ENCODE measurements at places on chromosomes 12 and 14.

DNA sequence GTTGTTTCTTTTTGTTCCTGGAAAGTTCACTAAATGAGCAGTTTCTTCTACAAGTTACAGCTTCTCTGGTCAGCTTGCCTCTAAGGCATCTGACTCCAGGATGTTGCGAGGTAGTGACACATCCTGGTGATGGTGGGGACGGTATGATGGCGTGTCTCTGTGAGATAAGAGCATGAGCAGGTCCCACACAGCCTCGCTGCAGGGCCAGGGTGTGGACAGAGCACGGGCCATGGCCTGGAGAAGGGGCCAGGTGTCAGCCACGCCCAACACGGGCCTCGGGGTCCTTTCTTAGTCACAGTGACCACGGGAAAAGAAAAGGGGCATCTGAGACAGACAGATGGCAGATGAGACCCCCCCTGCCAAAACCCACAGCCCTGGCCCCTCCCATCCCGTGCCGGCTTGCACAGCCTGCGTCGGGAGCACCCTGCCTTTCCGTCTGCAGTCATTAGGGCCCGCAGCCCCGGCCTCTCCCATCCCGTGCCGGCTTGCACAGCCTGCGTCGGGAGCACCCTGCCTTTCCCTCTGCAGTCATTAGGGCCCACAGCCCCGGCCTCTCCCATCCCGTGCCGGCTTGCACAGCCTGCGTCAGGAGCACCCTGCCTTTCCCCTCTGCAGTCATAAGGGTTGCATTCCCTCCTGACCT lies 79.3 kb upstream of the DYNC1H1 start:
- no peak for DNase-seq

- DNase-seq = peak; percentile 36
These were observed 39.7 kb upstream of the GZMB start for GRCh38 chr14:24673534-24674203.

GRCh38 chr12:104165801-104166200 lies 27.8 kb upstream of the NFYB start:
- DNase-seq = no peak

DNA sequence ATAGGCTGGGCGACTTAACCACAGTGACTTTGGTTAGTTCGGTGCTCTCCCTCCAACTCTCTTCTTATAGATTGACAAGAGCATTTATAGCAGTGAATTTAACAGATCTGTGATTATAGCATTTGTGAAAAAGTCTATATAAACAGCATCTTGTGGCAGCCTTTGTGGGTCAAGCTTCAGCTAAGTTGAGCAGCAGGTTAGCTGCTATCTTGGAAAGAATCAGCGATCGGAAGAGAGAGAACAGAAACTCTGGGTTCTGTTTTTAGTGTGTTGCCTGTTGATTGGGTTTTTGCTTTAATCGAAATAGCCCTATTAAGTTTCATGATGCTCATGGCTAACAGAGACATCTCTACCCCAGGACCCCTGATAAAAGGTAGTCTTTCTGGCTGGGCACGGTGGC lies 20.2 kb downstream of the EVL start:
- DNase-seq = no peak

- DNase-seq = no peak
These were observed 39.9 kb upstream of the MDGA2 start for GRCh38 chr14:47715330-47715729.

DNA sequence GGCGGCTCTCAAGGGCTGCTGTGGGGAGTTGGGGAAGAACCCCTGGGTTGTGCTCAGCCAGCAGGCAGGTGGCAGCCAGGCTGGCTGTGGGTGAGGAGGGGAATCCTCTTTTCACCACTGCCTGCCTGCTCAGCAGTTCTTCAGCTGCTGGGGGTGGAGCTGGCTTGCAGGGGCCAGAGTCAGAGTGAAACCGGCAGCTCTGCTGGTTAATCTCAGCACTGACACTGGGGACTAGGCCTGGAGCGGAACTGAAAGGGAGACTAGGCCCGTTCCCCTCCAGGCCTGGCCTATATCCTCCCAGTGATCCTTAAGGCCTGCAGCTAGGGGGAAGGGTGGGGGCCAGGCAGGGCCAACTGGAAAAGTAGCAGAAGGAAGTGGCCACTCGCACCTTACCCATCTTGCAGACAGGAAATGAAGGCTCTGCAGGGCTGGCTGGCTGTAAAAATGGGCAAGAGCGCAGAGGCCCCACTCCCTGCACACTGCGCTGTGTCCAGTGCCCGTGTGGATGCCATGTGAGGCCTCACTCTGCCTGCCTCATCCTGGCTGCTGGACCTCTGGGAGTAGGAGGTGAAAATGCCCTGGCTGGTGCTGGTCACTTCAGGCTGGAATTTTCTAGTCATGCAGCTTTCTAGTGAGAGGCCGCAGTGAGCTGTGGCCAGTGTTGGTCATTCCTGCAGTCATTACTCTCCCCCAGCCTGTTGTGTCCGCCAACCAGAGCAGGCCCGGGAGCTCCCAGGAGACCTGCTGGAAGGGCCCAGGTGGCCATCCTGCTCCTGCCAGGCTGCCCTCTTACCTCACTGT lies 39.4 kb downstream of the SH2B3 start:
- peak; percentile 67 for DNase-seq

- DNase-seq = no peak
These were observed 8.5 kb upstream of the ARMH4 start for GRCh38 chr14:58160561-58160960.

GRCh38 chr14:67166450-67166853 lies 22.8 kb upstream of the GARIN2 start:
- DNase-seq = peak; percentile 13

DNA sequence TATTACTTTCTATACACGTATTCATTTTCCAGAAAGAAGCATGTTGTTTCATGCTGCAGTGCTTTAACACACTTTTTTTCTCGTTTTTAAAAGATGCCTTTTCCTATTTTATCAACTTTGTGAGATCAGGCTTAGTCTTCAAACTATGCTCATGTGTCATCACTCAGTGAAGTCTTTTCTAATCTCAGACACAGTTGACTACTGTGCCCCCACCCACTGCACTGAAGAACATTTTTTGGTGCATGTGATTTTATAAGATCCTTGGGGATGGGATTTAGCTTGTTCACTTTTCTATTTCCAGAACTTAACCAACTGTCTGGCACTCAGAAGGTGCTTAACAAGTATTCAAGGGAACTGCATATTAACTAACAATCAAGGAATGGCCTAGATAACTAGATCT lies 85.5 kb downstream of the CDK17 start:
- DNase-seq = no peak

GRCh38 chr14:64726585-64726890 lies 22.3 kb downstream of the PLEKHG3 start:
- DNase-seq = no peak

GRCh38 chr12:93205361-93205760 lies 172.4 kb upstream of the NUDT4 start:
- DNase-seq = no peak

- no peak for DNase-seq
These were observed 6.4 kb upstream of the ZNF385A start for GRCh38 chr12:54390668-54391551.

- no peak for DNase-seq
These were observed 214.5 kb downstream of the BTG1 start for GRCh38 chr12:91931111-91931510.

GRCh38 chr12:96274331-96274730 lies 80.2 kb downstream of the ELK3 start:
- DNase-seq = no peak

- DNase-seq = no peak
These were observed 64.6 kb downstream of the RAD52 start for GRCh38 chr12:884746-885414.

GRCh38 chr12:42240131-42240750 lies 2.2 kb upstream of the YAF2 start:
- DNase-seq = no peak

GRCh38 chr12:64221651-64222008 lies 466 bp downstream of the KICS2 start:
- peak; percentile 30 for DNase-seq

DNA sequence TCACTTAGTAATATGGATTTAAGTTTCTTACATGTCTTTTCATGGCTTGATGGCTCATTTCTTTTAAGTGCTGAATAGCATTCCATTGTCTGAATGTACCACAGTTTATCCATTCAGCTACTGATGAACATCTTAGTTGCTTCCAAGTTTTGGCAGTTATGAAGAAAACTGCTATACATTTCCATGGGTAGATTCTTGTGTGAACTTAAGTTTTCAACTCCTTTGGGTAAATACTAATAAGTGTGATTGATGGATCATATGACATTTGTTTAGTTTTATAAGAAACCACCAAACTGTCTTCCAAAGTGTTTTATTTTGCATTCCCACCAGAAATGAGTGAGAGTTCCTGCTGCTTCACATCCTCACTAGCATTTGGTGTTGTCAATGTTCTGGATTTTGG lies 119.2 kb downstream of the NAV3 start:
- no peak for DNase-seq

- no peak for DNase-seq
These were observed 23.4 kb downstream of the ALDH1L2 start for GRCh38 chr12:105060715-105061378.

GRCh38 chr14:54023027-54023426 lies 66.4 kb upstream of the BMP4 start:
- DNase-seq = no peak

DNA sequence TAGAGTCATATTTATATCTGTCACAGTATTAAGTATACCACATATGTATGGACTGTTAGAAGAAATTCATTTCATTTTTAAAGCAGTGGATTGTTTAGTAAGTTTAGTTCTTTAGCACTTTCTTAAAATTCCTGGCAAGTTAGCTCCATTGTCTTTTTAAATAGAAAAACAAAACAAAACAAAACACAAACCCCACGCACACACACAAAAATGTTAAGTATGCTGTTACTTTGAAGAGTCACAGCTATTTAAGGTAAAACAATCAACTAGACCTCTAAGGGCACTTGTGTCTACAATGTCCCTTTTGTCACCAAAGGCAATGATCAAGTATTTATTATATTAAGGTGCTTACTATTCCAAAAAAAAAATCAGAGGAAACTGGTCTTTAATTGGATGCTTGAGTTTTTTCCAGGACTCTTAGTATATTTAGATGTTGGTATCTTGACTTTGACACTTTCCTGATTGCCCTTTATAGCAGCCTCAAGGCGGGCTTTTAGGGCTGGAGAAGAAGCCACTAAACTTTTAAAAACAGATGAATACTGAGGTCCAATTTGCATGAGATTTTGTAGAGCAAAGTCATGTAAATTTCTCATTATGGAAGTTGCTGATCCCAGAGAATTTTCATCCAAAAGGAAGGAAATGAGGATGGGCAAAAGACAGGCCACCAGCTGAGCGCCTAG lies 85.5 kb upstream of the HECTD1 start:
- no peak for DNase-seq

DNA sequence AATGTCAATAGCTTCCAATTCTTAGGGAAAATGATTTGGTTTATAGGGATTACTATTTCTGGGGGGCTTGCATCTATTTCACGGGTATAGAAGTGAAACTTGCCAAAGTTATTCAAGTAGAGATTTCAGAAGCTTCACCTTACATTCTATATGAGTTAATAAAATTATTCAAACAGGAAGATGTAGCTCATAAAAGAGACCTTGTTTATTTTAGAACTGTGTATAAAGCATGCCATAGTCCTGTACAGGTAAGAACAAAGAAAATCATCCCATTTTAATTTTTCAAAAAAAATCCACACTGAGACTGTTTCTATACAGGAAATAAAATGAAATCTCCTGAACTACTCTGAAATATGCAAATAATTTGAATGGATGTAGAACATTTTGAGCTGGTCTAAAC lies 834.7 kb downstream of the TRHDE start:
- DNase-seq = no peak

- no peak for DNase-seq
These were observed 11.2 kb downstream of the BCL2L14 start for GRCh38 chr12:12081836-12082497.

GRCh38 chr14:91484186-91484585 lies 25.9 kb downstream of the PPP4R3A start:
- no peak for DNase-seq

DNA sequence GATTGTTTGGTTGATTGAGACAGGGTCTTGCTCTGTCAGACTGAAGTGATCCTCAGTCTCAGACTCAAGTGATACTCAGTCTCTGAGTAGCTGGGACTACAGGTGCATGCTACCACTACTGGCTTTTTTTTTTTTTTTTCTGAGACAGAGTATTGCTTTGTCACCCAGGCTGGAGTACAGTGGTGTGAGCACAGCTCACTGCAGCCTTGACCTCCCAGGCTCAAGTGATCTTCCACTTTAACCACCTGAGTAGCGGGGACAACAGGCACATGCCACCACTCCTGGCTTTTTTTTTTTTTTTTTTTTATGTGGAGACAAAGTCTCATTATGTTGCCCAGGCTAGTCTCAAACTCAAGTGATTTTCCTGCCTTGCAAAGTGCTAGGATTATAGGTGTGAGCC lies 31.8 kb downstream of the CPSF2 start:
- DNase-seq = no peak

- no peak for DNase-seq
These were observed 2.4 kb downstream of the GNG2 start for GRCh38 chr14:51862860-51863259.

- no peak for DNase-seq
These were observed 2.1 kb downstream of the DUSP6 start for GRCh38 chr12:89350260-89350629.

DNA sequence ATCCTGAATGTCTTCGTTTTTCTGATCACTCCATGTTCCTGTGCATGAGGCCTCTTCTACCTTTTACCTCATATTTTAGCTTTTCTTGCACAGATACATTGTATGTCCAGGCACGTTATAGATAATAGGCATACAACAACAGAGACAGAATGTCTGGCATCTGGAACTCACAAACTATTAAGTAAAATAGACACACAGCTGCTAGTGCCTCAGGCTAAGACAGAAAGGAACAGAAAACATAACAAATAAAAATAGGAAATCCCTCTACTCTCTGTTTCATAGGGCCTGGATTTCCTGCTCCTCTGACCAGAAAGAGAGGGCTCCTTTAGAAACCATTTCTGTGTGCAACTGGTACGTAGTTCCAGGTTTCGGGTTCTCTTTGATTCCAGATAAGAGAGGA lies 48.6 kb downstream of the ATXN7L3B start:
- DNase-seq = no peak

DNA sequence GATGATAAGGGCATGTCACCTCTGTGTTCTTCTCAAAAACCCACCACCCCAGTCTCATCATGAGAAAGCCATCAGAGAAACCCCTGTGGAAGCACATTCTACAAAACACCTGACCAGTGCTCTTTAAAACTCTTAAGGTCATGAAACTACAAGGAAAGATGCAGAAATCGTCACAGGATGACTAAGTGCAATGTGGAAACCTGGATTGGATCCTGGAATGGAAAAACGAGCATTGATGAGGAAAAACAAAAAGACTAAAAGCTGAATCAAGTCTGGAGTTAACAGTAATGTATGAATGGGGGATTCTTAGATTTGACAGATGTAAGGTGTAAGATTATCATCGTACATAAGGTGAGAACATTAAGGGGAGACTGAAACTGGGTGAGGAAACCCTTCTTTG lies 211.0 kb downstream of the TBX5 start:
- no peak for DNase-seq

GRCh38 chr12:26080911-26081310 lies 43.9 kb downstream of the BHLHE41 start:
- DNase-seq = no peak

- DNase-seq = no peak
These were observed 97.1 kb downstream of the OTOGL start for GRCh38 chr12:80196419-80196818.
